ENCODE measurements at places on chromosomes 11 and 22.

GRCh38 chr11:1565904-1566247, 6.2 kb downstream of the DUSP8 start:
- DNase-seq = no peak

DNA sequence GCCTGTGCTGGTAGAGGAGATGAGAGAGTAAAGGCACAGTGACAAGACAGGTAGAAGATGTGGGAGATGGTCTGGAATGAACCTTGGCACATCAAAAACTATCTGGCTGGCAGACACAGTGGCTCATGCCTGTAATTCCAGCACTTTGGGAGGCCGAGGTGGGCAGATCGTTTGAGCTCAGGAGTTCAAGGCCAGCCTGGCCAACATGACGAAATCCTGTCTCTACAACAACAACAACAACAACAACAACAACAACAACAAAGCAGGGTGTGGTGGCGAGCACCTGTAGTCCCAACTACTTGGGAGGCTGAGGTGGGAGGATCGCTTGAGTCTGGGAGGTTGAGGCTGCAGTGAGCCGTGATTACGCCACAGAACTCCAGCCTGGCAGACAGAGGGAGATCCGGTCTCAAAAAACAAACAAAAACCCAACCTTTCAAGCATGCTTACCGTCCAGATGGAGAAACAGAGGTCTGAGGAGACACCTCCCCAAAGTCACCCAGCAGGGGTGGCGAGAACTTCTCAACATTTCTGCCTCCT, 11.8 kb downstream of the KCTD21 start:
- DNase-seq = no peak

GRCh38 chr11:108886005-108886659, 221.3 kb downstream of the DDX10 start:
- no peak for DNase-seq

GRCh38 chr11:75497788-75498409, 27.8 kb downstream of the GDPD5 start:
- no peak for DNase-seq

DNA sequence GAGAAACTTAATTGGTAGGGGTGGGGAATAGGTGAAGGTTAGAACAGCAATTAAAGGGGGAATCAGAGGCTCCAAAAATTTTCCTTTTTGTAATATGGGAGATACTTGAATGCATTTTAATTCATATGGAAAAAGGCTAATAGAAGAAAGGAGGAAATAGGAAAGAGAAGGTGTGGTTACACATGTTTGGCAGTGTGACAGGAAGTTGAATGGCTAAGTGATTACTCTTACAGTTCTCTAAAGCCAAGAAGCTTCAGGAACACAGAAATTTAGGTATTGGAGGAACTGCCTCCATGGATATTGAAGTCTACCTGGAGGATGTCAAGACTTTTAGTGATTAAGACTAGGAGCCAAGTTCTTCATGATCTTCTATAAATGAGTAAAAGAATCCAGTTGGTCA, 6.3 kb downstream of the NXPE2 start:
- no peak for DNase-seq

DNA sequence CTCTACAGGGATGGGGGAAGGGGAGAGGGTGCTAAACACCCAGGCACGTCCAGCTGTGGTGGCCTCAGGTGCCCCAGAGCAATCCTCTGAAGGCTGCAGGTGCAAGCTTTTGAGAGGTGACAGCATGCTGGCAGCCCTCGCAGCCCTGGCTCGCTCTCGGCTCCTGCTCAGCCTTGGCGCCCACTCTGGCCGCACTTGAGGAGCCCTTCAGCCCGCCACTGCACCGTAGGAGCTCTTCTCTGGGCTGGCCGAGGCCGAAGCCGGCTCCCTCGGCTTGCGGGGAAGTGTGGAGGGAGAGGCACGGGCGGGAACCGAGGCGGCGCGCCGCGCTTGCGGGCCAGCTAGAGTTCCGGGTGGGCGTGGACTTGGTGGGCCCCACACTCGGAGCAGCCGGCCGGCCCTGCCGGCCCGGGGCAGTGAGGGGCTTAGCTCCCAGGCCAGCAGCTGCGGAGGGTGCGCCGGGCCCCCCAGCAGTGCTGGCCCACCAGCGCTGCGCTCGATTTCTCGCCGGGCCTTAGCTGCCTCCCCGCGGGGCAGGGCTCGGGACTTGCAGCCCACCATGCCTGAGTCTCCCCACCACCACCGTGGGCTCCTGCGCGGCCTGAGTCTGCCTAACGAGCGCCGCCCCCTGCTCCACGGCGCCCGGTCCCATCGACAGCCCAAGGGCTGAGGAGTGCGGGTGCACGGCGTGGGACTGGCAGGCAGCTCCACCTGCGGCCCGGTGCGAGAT, 112.1 kb downstream of the TRIM29 start:
- no peak for DNase-seq

DNA sequence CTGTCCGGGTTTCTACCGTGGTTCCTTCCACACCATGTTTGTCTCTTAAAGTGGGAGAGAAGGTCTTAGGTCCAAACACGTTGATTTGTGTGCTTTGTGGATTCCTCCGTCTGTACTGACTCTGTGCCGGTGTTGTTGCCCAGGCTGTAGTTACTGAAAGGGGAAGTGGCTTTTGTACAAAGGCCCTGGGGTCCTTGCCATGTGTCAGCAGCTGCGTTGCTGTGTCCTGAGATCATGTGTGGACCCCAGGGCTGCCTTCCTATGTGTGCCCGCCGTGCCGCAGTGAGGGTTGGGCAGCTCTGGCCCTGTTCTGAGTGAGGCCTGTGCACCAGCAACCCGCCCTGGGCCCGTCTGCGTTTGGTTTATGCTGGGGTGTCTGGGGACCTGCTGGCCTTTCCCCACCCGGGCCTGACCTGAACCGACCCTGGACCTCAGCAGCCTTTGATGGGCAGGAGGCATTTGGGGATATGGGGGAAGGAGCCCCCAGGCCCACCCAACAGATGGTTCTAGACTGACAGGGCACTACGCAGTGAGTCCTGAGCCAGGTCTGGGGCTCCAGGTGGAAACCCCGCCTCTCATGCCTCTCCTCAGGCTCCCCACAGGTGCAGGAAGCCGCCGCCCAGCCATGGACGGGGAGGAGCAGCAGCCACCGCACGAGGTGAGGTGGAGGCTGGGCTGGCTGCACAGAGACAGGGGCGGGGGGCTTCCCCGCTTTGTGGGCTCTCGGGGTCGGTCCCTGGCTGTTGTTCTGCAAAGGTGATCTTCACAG, 6.9 kb downstream of the TRABD start:
- DNase-seq = peak; percentile 33

GRCh38 chr11:116879800-116880625, 42.6 kb upstream of the APOA1 start:
- DNase-seq = no peak

DNA sequence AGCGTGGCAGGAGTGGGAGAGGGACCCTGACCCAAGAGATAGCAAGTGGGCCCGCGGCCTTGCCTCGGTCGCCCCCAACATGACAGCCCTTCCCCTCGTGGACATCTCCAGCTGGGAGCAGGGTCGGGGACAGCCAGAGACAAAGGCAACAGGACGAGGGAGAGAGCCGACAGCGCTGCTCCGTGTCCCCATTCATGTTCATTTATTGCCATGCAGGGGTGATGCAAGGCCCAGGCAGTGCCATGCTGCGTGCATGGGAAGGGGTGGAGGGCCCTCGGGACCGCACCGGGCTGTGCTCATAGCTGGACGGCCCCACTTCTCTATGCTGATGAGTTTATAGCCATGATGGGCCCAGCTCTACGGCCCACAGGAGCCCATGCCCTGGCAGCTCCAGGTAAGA, 12.7 kb downstream of the MRPL23 start:
- DNase-seq = no peak

- no peak for DNase-seq
Measured at GRCh38 chr11:79055856-79056631, 384.8 kb downstream of the TENM4 start.

GRCh38 chr11:121464352-121464946, 11.7 kb upstream of the SORL1-AS1 start:
- peak; percentile 54 for DNase-seq

DNA sequence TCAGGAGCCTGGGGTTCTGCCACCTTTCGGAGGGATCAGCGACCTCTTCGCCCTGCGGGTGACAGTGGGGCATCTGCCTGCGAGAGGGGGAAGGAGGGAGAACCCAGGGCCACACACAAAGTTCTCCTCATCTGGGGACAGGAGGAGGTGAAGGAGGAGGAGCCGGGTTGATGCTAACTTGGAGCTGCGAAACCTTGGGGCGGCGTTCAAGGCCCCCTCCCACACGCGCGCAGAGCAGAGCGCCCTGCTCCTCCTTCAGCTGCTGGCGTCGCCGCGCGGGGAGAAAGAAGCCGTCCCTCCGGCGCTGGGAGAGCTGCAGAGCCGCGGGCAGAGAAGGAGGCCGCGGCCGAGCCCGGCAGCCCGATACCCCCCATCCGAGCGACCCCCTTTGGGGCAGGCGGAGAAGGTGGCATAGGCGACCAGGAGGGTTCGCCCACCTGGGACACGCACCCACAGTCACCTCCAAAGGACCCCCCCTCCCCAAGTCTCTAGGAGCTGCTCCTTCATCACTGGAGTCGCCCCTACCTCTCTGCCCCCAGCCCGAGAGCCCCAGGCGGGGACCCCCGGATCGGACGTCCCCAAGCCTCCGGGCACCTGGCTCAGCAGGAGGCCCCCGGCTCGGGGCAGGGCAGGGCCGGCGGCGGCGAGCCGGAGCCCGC, at the start of gene RASD2:
Gene RASD2, plus strand, starts transcription at position 237 of the 659 bp plus-strand sequence. CDS start 5,979 bp downstream, outside the sequence.
- DNase-seq = no peak

DNA sequence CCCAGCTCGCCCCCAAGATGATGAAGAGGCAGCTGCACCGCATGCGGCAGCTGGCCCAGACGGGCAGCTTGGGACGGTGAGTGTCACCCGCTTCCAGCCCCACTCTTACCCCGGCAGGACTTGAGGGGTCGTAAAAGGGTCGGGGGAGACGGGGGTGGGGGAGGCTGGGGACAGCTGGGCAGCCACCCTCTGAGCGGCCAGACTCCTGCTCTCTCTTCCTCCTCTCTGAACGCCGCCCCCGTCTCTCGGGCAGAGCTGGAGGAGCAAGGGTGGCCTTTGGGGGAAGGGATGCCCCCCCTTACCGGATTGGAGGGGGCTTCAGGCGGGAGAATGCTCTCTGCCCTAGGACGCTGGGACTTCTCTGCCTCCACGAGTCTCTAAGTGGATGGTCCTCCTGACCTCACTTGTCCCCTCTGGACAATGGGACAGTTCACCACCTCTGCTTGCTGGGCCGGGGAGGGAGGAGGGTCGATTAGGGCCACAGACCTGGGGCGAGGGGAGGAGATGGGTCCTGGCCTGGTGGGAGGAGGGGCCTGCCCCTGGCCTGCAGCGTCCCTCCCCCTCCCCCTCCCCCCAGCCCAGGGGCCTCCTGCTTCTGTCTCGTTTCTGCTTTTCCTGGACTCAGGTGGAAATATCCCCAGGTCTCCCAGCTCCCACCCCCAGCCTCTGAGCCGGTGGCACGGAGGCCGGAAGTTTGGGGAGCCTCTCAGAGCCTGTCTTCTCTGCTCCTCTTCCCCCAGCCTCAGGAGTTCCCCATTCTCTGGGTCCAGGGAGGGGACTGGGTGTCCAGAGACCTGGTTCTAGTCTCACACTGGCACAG, 512 bp downstream of the SH3BP1 start:
- no peak for DNase-seq

GRCh38 chr22:45240104-45240809, 437 bp downstream of the KIAA0930 start:
- no peak for DNase-seq

GRCh38 chr11:819943-820649, 1.4 kb downstream of the PNPLA2 start:
- peak; percentile 88 for DNase-seq

GRCh38 chr22:30444632-30445437, 19.3 kb downstream of the MTFP1 start:
- DNase-seq = no peak

DNA sequence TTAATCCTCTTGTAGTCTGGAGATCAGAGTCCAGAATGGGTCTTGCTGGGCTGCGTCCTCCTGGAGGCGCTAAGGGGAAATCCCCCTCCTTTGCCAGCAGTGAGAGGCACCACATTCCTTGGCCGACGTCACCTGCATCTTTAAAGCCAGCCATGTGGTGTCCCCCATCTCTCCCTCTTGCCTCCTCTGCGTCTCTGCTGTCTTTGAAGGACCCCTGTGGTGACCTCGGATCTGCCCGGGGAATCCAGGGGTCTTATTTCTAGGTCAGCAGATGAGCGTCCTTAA, 27.2 kb upstream of the PARVB start:
- no peak for DNase-seq

DNA sequence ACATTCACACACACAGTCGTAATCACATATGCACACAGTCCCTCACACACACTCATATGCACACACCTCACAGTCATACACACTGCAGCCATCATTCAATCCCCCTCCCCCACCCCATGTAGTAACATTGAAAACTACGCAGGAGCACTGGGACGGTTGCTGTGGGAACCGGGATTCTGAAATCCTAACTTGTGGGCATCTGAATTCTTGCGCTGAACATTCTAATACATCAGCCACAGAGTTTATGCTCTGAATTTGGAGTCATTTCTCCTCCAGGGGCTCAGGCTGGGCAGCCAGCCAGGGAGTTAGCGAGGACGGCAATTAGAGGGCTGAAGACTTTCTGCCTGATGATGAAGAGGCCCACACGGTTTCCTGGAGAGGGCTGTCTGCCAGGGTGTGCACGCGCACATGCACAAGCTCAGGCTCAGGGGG, 32.7 kb downstream of the CD6 start:
- no peak for DNase-seq

DNA sequence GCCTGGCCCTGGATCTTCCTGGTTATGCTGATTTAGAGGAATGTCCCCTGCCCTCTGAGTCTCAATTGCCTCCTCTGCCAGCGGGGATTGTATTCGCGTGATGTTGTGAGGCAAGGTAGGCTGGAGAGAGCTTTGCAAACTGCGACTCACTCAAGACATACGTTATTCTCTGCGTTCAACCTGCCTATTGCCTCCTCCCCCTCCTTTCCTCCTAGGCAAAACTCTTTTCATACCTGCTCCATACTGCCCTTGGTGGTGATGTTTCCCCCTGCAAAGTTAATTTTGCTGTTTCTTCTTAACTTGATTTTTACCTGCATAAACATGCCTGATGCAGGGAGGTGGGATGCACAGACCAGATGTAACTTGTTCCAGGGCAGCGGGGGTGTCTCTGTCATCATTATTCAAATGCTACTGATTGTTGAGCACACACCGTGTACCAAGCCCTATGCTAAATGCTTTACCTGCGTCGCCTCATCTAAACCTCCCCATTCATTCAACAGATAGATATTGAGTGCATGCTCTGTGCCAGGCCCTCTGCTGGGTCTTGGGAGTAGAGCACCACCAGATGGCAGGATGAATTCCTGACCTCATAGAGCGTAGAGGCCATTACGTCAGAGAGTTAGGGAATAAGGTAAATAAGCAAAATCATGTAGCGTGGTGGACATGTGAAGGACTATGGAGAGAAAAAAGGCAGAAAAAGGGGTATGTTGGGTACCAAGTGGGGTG, 29.0 kb downstream of the SGSM1 start:
- DNase-seq = no peak

GRCh38 chr22:43923631-43924464, at the start of gene PNPLA3:
Gene PNPLA3, plus strand, starts transcription at chr22:43923805. Its CDS starts 107 bp downstream, at chr22:43923912.
- DNase-seq = peak; percentile 68

All from activated CD8-positive, alpha-beta memory T cell treated with anti-CD3 and anti-CD28 coated beads for 1 hour (primary cell).